ENCODE measurements at places on chromosomes 12 and 14.

- peak; percentile 13 for DNase-seq
Observed at GRCh38 chr12:96063046-96063445, 27.7 kb upstream of the LTA4H start.

GRCh38 chr12:67826148-67826547 is 163.1 kb upstream of the IFNG-AS1 start:
- no peak for DNase-seq

- no peak for DNase-seq
Observed at GRCh38 chr12:17110316-17110715, 504.4 kb upstream of the LMO3 start.

GRCh38 chr12:102326982-102327381 is 129.3 kb upstream of the PMCH start:
- peak; percentile 30 for DNase-seq

GRCh38 chr14:94531187-94531586 is 21.9 kb upstream of the SERPINA12 start:
- DNase-seq: no peak

GRCh38 chr14:96249029-96249428 is 7.0 kb upstream of the BDKRB1 start:
- DNase-seq: no peak

- DNase-seq: no peak
Observed at GRCh38 chr14:65080960-65081747, 21.2 kb downstream of the MAX start.

DNA sequence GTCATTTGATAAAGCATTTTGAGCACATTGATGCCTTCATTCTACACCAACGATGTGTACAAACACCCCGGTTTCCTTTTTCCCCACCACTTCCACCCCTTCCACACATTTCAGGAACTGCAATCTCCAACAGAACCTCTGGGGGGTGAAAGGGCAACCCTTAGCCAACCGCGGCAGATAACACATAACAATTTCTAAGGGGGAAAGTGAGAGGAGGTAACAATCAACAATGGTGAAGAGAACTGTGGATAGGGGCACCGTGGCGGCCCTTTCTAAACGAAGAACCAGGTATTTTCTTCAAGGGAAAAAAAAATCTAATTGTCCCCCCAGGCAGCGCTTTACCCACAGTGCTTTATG is 1.1 kb downstream of the KITLG start:
- peak; percentile 46 for DNase-seq

DNA sequence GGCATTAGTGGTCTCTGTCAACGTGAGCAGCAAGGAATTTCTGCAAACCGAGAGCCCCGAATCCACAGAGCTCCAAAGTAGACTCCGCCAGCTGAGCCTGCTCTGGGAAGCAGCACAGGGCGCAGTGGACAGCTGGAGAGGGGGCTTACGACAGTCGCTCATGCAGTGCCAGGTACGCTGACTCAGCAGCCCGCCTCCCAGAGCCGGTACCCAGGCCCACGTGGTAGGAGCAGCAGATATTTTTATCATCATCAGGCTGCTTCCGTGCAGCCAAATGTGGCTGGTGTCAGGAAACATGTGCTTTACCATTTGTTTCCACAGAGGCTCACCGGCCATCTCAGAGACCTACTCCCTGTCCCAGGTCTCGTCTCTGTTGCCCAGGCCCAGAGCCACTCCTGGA is 73.7 kb downstream of the ESR2 start:
- DNase-seq: no peak

Data from kidney (tissue), 22 donors.